ENCODE measurements at places on chromosomes 2 and 18.

DNA sequence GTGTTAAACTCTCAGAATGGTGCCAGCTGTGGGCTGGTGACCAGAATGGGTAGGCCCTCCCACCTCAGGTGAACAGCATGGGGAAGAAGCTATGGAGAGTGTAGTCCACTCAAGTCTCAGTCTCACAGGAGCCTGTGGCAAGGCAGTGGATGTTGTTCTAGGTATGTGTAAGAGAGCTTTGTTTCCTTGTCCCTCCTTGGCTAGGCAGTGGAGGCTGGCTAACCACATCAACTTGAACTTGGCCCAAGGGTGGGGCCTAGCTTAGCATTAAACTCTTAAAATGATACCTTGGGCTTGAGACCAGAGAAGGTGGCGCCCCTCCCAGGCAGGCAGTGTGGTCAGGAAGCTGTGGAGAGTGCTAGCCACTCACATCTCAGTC lies 53.2 kb upstream of the SLC4A10 start:
- no peak for DNase-seq

DNA sequence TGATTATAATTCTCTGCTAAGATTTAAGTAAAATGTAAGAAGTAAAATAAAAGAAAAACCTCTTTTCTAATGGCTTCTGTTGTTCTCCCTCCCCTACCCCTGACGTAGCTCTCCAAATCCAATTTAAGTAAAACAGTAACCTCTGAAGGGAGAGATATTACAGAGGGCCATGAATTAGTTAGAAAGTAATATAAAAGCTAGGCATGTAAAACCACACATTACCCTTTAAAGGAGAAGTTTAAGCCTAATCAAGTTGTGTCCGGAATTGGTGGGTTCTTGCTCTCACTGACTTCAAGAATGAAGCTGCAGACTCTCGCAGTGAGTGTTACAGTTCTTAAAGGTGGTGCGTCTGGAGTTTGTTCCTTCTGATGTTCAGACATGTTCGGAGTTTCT lies 116.9 kb upstream of the SCN7A start:
- no peak for DNase-seq

DNA sequence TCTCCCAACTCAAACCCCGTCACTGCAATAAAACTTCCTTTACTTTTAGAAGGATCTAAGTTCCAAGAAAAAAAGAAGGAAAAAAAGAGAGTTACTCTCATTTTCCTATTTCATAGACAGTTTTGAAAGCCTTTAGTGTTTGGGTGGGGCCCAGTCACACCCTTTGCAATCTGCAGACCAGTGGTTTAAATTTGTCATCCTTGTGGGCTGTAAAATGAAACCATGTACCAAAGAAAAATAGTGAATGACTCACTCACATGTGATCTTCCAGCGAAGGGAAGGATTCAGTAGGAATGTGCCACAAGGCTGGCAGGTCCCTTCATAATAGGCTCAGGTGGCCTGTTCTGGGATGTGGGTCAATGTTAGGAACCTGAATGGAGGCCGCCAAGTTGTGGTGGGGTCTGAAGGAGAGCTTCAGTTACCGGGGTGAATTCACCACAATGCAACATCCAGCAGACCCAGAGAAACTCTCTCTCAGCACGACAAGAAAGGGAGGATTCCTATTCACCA lies 28.3 kb downstream of the ANXA4 start:
- no peak for DNase-seq

GRCh38 chr2:126413079-126413478 lies 242.9 kb upstream of the GYPC start:
- DNase-seq: no peak

DNA sequence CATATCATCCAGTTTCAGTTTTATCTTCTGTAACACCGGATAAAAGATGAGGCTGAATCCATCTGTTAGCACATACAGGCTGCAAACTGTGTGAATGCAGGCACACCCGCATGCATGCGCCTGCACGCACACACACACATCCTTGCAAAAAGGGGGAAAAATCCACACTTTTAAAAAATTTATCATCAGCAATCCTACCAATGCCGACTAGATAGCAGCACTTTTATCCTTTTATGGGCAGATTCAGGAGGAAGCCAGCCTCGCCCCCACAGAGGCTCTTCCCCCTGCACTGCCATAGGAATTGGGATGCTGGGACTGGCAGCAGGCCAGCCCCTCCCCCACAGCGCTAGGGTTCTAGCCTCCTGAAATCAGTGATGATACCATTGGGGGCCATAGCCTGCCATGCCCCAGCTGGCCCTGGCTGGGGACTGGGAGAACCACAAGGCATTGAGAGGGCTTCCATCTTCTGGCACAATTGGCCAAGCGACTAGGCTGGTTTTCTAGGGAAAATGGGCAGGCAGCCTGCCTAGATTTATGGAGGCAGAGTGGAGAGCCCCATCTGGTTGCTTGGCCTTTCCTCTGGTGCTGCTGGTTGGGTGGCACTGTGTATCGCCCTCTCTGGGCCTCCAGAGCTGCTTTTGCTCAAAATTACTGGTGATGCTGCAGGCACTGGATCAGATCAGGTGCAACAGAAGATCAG lies 25.5 kb downstream of the CYRIA start:
- DNase-seq: no peak

DNA sequence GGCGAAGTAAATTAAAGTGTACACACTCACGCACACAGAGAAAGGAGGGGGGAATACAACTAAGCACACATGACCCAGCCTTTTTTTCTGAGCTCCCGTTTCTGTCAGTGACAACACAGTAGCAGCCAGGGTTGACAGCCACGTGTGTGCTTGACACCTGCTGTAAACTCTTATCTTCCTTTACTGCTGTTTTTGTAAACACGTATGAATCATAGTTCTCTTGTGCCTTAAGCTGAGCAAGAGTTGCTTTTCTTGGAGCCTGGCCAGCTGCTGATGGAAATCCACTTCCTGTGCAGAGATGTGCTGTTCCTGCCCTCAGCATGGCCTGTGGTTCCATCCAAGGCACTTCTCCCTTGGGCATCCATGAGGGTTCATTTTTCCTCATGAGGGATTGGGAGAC lies 561.9 kb downstream of the GALR1 start:
- DNase-seq: no peak

DNA sequence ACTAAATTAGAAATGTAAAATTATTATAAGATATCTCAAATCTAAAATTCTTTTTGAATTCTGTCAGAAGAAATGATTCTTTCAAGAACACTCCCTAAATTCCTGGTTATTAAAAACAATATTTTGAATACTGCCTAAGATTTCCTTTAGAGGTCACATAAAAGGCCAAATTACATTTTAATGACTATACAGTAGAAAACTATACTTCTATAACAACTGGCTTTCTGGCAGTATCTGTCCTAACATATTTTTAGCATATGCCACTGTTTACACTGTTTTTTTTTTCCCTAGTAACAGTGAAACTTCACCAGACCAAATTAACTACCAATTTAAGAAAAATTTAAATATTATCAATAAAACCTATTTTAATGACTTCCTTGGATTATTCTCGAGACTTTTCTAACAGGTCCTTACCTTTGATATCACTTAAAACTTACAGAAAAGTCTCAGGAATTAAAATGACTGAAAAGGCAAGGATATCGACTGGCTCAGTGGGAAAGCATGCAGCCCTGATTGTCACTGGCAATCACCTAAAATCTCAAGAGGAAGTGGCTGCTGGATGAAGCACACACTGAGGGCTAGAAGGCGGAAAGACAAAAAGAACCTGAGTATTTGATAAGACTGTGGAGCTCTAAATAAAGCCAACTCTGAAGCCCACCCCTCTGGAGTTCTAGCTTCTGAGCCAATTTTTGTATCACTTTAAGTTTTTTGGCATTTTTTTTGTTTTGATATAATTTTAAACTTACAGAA lies 59.6 kb downstream of the SPIRE1 start:
- DNase-seq: no peak

DNA sequence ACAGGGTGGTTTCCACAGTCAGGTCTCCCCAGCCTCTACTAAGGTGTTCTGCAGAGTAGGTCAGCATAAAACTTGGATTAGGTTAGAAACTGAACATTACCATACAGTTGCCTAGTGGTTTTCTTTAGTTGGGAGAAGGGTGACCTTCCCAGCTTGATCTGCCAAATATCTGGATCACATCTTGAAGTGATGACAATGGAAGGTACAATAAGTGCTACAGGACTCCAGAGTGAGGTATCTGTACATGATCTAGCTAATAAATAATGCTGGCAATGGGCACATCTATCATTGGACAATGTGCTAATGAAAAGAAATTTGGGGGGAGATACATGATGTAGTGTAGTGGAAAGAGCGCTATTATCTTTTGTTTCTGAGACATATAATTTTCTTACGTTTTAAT lies 54.6 kb upstream of the ACVR1 start:
- DNase-seq: no peak
